ENCODE measurements at places on chromosomes 2 and 18.

DNA sequence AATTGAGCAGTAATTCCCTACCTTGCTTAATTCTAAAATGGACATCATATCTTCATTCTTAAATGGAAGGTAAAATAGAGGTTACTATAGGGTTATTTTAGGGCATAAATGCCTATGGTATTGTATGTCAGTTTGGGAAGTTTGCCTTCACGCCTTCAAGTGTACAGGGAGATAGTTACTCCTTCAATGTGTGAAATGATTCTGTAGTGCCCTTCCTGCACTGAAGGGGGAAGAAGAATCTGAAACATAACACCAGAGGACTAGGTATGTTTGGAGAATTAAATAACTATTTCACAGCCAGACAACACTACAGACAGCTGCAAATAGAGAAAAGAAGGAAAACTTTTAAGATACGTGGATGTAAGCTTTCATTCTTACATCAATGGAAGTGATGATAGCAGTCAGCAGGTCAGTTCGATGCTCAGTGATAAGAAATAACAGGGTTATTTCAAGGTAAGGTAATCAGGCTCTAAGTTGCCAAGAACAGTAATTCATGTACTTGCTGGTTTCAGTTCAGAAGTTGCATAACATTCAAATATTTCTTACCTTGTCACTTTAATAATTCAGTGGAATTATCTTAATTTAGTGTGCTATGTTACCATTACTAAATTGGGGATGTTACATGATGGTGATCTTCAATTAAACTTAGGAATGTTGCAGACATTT, 4.0 kb downstream of the PKP4 start:
- no peak for DNase-seq

DNA sequence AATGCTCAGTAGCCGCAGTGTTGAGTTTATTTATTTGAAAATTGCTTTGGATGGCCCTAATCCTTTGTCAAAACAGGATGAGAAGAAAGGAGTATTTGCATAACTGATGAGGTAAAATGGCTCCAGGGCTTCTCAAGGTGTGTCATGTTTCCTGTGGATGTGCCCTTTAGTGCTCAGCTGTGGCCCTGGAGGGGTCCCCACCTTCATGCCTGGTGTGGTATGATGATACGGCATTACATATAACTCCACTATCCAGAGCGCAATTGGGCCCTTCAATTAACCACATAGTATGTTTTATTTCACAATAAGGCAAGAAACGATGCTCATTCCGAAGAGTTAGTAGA, 39.8 kb upstream of the TMEM178A start:
- DNase-seq, result no peak

DNA sequence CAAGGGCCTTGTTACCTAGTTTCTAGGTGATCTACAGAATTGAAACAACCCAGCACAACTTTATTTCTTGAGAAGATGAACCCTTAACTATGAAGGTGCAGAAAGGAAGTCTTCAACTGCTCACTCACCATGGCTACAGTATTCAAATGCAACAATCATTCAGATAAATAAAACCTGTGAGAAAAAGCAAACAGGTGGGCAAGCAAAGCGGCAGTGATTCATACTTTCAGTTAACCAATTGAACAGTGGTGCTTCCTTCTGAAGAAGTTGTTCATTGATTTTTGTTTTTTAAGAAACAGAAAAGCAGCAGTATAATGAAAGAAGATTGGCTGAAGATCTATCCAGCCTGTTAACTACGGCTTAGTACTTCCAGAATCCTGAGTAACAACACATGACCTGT, 43.5 kb downstream of the SLC35F5 start:
- no peak for DNase-seq

- no peak for DNase-seq
Measured at GRCh38 chr2:10306901-10307463, 4.3 kb downstream of the HPCAL1 start.

DNA sequence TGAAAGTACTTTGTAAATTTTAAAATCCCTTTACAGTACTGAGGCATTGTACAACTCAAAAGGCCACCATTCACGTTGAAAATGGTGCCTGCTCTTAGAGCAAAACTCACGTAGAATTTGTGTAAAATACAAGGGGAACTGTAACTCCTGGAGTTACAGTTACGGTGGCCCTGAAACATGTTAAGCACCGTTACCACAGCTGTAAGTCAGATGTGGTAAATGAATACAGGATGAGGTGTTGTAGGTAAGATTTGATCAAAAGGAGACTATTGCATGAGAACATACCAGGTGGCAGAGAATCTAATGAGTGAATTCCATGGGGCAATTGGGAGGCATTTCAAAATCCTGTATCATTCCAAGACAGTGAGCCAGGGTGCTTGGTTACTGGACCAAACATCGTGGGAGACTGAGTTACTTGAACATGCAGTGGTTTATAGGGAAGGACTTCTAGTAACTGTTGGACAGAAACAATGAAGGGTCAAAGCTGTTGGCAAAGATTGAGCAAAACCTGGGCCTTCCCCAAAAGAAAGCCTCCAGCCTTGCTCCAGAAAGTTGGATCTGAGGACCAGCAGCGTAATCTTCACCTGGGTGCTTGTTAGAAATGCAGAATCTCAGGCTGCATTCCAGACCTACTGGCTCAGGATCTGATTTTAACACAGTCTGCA, 535.8 kb upstream of the POU3F3 start:
- no peak for DNase-seq

- DNase-seq, result peak; percentile 13
Measured at GRCh38 chr2:182506606-182507005, 79.8 kb upstream of the PDE1A start.

Measured in HS-5 (cell line).